ENCODE measurements at places on chromosomes 12 and 14.

- no peak for DNase-seq
Observed at GRCh38 chr14:34620839-34621238, 9.1 kb downstream of the SNX6 start.

DNA sequence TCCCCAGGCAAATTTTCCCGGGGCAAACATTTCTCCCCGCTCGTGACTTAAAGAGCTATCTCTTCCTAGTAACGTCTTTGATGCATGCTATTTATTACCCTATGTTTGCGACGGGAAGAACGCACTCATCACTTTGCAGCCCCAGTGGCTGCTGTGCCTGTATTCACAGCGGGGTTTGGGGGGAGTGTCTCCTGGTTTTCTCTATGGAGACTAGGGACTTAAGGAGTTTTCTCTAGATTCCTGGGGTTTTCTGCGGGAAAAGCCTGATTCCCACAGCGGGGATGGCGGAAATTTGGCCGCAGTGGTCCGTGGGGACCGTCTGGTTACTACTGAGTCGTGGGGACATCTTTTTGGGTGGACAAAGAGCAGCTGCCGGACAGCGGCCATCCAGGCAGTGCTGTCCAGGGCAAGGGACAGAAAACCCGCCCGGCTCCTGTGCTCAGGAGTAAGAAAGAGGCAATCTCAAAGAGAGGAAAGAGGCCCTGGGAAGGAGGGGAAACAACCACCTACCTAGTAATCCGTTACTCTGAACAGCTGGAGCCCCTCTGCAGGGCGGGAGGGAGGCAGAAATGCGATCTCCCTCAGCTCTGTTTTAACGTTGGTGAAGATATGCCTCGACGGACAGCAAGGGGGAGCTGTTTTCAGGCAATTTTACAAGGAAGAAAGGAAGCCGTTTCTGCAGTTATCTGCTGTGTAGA, 771 bp upstream of the AVPR1A start:
- DNase-seq, result peak; percentile 79

DNA sequence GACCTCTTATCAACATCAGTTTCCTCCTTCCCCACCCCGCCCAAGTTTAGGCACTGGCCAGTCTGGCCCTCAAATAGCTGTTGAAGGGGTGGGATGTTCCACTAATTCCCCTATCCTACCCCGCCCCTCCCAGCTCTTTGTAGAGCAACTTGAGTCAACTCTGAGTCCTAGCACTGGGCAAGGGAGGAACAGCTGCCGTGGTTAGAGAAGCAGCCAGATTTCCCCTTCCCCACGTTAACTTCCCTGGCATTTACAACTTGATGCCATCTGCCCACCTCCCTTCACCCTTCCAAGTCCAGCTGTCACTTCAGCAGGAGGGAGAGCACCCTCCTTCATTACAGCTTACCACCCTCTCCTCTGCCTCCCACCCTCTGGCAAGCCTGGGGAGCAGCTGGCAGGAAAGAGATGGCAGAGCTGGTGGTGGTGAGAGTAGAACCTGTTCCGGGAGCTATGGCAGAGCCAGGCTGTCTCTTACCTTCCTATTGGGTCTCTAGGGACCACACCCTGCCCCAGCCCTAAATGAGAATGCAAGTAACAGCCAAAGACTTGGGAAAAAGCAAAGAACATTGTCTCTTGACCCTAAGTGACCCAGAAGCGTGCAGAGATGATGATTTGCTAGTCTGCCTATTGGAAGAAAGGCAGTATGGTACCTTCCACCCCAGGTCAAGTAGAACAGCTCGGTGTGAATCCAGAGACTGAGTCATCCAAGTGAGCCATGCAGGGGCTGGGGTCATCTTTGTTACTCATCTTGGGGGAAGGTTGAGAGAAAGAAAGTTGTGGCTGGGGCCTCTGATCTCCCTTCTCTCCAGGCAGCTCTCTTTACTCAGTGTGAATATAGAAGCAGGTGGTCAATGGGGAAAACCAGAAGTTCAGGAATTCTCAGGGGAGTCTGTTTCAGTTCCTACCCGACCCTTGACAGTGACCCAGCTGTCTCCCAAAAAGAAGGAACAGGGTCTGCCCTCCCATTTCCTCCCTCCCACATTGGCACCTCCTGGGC, 1.5 kb downstream of the BLOC1S1 start:
- no peak for DNase-seq

GRCh38 chr14:54591461-54591860, 24.5 kb downstream of the SAMD4A start:
- no peak for DNase-seq

- DNase-seq, result no peak
Observed at GRCh38 chr14:50357124-50357523, 39.6 kb downstream of the CDKL1 start.

- DNase-seq, result no peak
Observed at GRCh38 chr12:65779091-65779642, 45.1 kb upstream of the HMGA2 start.

- DNase-seq, result peak; percentile 27
Observed at GRCh38 chr12:27635349-27635972, 60.8 kb upstream of the REP15 start.

DNA sequence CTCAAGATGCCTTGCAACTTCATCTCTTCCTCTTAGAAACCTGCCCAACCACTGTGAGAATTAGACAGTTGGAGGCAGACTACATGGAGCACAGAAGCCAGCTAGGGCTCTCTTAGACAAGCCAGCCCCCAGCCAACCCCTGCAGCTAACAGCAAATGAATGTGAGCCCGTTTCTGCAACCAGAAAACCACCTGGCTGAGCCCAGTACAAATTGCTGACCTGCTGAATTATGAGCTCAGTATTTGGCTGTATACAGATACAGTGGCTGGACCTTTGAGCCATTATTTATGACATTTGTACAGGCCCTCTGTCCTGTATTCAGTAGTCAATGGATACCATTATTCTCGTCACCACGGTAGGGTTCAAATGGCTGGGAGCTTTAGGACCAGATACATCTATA, 112.9 kb downstream of the TBX5 start:
- no peak for DNase-seq

DNA sequence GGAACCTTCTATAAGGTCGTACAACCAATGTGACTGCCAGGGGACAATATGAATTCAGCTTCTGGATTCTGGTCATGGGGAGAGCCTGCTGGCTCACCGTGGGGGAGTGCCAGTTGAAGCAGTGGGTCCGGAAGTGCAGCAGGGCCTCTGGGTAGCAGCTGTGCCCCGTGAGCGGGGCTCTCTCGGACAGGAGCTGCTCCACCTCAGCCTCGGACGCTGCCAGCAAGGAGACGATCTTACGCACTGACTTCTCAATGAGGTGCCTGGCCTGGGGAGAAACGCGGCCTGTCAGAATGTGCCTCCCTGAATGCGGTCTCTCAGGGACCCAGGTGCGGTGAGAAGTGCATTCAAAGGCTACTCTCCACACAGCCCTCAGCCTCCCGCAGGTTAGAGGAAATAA, 42.0 kb downstream of the LGMN start:
- DNase-seq, result no peak

- no peak for DNase-seq
Observed at GRCh38 chr14:34059925-34060650, 109.2 kb upstream of the EGLN3 start.

DNA sequence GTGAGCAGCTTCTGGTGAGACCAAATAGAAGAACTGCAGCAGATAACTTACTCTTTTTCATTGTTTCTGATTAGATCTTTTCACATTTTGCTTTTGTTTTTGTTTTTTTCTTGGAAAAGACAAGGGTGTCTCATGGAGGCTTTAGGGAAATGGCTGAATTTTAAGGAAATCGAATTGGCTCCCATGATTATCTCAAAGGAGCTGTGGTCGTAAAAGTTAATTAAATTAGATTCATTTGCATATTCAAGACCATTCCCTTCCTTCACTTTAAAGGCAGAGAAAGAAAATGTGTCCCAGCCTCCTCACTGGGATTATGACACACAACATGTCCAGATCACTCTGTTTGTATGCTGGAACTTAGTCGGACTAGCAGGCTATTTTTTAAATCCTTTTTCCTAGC, 106.4 kb upstream of the MDM1 start:
- no peak for DNase-seq

DNA sequence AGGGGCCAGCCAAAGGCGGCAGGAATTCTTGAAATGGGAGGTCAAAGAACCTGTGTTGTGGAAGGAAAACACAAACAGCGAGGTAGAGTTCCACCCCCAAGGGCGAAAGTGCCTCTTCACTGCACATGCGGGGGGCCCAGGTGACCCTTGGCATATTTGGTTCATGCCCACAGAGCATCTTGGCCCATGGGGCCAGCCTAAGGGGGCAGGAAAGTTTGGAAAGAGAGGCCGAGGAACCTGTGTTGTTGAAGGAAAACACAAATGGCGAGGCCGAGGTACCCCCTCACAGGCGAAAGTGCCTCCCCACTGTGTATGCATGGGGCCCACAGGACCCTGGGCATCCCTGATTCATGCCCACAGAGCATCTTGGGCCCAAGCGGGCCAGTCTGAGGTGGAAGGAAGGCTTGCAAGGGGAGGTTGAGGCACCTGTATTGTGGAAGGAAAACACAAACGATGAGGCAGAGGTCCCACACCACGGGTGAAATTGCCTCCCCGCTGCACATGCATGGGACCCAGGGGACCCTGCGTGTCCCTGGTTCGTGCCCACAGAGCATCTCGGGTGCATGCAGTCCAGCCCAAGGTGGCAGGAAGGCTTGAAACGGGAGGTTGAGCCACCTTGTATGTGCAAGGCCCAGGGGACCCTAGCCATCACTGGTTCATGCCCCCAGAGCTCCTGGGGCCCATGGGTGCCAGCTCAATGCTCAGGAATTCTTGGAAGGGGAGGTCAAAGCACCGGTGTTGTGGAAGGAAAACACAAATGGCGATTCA, 384.1 kb downstream of the ALG10 start:
- DNase-seq, result no peak

- DNase-seq, result no peak
Observed at GRCh38 chr14:54550514-54550913, 16.4 kb upstream of the SAMD4A start.

GRCh38 chr12:1590221-1590979, 4.0 kb downstream of the FBXL14 start:
- DNase-seq, result no peak

DNA sequence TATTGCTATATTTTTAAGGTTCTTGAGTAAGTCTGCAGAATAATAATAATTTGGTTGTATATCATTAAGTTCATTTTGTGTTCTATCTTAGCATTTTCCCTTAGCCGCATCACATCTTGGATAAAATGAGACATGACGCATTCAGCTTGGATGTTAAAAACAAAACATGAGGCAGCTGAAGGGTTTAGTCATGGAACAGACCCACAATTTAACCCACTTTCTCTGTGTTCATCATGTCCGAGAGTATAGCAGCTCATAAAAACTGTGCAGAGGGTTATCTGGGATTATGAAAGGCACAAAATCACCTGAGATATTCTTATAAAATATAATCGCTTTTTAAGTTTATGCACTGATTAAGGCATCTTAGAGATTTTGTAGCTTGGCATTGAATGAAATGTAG, 219.3 kb downstream of the TRHDE start:
- no peak for DNase-seq

DNA sequence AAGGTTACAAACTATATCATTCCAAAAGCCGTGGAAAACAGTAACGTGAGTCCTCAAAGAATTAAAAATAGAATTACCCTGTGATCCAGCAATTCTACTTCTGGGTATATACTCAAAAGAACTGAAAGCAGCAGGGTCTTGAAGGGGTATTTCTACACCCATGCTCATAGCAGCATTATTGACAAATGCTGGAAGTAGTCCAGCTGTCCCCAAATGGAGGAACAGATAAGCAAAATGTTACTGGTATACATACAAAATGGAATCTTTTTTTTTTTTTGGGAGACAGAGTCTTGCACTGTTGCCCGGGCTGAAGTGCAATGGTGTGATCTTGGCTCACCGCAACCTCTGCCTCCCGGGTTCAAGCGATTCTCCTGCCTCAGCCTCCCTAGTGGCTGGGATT, 32.9 kb downstream of the ADIPOR2 start:
- DNase-seq, result no peak

GRCh38 chr14:67680121-67680602, 5.7 kb upstream of the VTI1B start:
- DNase-seq, result no peak
